ENCODE measurements at places on chromosomes 4 and X.

GRCh38 chr4:93184053-93184452 is 644.5 kb upstream of the ATOH1 start:
- no peak for DNase-seq

GRCh38 chr4:117434424-117434823 is 349.0 kb upstream of the TRAM1L1 start:
- DNase-seq, result no peak

GRCh38 chrX:97895751-97896150 is 1012.0 kb downstream of the RPA4 start:
- DNase-seq, result no peak

- no peak for DNase-seq
Measured at GRCh38 chr4:68183417-68183816, 53.7 kb upstream of the TMPRSS11F start.

GRCh38 chr4:74087481-74087880 is 11.5 kb downstream of the CXCL2 start:
- DNase-seq, result no peak

DNA sequence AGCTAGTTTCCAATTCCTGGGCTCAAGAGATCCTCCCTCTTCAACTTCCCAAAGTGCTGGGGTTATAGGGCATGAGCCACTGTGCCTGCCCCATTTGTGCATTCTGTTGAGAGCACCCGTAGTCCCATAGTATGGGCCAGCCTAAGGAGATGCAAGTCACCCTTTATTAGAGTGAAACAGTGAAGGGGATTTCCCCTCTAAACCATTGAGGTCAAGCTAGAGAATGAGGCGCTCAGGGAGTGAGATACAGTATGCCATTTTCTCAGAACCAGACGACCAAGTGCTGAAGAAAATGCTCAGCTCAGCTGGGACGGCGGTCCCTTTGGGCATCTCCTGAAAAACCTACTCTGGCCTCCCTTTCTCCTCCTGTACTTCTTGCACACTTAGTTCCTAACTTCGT is 18.7 kb downstream of the RNF4 start:
- DNase-seq, result peak; percentile 72

DNA sequence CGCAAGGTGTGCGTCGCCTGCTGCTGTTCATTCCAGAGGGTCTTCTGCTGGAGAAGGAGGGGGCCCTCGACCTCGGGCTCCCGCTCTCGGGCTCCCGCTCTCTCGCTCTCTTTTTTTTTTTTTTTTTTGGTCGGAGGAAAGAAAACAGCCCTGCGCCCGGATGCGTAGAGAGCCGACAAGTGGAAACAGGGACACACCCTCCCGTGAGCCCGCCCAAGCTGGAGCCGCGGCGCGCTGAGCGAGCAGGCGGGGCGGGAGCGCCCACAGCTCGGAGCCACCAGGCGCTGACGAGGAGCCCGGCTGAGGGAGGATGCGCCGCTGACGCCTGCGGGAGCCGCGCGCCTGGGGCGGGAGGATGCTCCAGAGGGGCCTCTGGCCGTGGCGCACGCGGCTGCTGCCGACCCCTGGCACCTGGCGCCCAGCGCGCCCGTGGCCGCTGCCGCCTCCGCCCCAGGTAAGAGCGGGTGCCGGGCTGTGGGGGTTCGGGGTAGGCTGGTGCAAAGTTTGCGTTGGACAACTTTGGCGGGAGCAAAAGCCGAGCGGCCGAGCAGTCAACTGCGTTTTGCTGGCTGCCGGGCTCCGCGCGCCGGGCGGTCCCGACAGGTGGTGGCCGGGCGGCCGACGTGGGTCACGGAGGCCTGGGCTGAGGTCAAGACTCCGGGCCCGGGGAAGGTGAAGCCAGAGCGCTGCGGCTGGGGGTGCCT is at the start of gene MCUB:
Gene MCUB, plus strand, starts transcription at position 264 of the 704 bp plus-strand sequence. Its CDS starts 92 bp downstream, at position 356.
- DNase-seq, result peak; percentile 94

DNA sequence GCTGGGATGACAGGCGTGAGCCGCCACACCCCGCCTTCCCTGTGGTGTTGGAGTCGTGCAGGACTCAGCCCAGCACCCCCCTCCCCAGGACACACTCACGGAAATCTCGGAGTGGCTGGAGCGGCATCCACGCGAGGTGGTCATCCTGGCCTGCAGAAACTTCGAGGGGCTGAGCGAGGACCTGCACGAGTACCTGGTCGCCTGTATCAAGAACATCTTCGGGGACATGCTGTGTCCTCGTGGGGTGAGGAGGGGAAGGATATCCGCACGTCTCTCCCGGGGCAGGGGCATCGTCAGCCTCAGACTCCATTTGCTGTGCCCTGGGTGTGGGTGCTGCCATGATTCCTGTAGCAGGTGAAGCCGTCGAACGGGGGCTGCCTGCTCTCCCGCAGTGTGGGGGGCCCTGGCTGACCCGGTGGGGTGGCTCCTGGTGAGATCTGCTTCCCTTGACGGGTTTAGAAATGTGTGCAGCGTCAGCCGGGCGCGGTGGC is 10.3 kb downstream of the PLCXD1 start:
- DNase-seq, result no peak

DNA sequence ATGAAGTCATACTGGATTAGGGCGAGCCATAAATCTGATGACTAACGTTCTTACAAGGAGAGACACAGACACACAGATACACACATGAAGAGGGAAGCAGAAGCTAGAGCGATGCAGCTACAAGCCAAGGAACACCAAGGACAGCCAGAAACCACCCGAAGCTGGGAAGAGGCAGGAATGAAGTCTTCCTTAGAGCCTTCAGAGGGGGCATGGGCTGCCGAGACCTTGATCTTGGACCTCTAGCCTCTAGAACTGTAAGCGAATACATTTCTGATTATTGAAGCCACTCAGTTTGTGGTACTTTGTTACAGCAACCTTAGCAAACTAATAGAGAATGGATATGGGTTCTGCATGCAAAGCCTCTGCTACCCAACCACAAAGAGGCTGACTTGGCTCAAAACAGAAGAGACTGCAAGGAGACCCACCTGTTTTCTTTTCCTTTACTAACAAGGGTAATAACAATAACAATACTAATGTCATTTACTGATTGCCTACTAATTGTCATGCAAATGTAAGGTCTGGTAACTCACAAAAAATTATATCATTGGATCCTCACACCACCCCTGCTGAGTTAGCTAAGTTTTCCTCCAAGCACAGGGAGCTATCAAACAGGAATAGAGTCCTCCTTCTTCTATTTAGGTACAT is 10.1 kb upstream of the LDB2 start:
- no peak for DNase-seq

DNA sequence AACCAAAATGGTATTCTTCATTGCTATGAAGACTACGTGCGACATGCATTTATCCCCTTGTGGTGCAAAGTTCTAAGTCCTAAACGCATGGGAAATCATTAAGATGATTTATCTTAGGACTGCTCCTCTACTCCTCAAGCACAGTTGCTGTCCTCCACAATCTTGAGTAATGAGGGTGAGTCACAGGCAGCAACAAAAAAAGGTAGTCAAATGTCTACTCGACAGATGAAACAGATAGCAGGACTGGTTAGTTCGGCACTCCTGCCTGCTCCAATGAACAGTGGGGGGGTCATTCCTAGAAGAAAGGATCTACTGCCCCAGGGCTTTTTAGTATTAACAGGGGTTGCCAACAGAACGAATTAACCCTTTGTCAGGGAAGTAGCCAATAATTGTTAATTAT is 233.7 kb upstream of the FGF13 start:
- DNase-seq, result no peak

DNA sequence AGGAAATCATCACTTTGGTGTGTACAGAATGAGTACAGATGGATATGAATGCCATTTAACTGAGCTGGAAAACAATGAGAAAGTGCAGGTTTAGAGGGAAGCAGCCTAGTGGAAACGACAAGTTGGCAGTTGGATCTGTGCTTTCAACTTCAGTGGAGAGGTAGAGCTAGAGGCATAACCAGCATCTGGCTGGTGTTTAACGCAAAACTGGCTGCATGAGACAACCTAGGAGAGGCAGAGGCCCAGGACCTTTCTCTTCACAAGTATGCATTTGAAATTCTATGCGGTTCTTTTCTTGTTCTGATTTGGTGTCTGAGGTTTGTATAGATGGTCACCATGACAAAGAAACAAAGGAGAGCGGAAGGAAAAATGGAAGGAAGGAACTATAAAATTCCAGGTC is 63.1 kb downstream of the ANXA5 start:
- no peak for DNase-seq

- DNase-seq, result peak; percentile 82
Measured at GRCh38 chr4:20251796-20252655, at the start of gene SLIT2. Gene SLIT2, plus strand, starts transcription at chr4:20251905. Its CDS starts 1,911 bp downstream, at chr4:20253816.

- no peak for DNase-seq
Measured at GRCh38 chrX:87621697-87622096, 104.1 kb downstream of the KLHL4 start.

DNA sequence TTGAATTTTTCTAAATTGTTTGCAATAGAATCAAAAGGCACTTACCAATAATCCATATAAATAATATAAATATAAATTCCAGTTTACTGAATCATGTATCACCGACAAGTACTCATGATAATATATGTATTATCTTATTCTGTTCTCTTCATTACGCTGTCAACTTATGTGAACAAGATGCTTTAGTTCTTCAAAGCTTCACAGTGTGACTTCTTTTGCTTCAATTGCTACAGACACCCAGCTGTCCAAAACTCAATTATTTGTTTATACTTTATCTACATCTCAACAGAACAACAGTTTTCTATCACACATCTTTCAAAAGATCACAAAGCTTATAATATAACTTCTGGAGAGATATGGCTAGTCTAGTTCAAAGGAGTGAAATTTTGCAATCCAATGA is 1499.9 kb upstream of the PCDH10 start:
- DNase-seq, result no peak

DNA sequence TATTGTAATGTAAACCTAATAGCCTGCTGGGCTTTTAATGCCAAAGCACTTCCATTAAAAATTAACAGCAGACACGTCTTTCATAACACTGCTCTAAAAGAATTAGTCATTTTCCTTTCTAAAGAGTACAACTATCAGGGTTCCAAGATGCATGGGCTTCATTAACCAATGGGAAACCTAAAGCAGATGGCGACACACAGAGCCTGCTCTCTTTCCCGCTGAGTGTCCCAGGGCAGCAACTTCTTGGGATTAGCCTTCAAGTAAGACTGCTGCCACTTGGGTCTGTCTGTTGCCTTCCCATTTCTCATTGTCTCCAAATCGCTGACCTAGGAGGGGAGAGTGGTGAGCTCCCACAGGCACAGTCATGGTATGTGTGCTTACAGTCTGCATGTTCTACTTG is 14.0 kb upstream of the PHKA2 start:
- DNase-seq, result no peak

GRCh38 chr4:159239629-159240028 is 136.8 kb downstream of the RAPGEF2 start:
- DNase-seq, result no peak

- no peak for DNase-seq
Measured at GRCh38 chr4:67531379-67531962, 13.8 kb downstream of the CENPC start.

DNA sequence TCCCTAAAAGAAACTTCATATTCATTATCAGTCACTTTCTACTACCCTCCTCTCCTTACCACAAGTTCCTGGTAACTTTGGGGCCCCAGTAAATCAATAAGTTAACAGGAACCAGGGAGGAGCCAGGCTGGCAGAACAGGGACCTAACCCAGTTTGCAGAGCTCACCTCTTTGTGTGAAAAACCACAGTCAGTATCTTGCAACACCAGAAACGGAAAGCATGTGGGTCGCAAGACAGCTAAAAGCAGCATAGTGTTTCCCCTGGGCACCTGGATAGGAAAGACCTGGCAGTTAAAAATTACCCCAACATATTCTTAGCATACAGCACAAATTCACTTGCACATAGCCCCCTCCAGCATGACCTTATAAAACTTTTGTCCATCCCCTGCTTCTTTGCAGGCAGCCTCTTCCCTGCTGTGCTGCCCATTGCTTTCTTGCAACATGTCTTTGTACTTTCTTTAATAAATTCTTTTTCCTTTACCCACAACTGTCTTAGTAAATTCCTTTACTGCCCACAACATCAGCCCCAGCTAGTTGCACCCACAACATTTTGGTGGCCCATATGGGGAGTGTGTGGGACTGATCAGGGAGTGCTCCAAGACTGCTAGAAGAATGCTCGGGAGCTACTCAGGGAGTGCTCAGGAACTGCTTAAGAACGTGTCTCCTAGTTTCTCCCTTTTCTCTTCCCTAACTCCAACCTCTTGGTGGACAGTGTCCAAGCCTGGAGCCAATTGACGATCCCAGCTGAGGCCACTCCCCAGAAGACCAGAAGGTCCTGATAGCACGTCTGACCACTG is 83.4 kb downstream of the MSN start:
- DNase-seq, result no peak

Data from GM13976 (cell line).